ENCODE measurements at places on chromosomes 3 and 15. TPM values are rescaled to one million over a fixed set of nuclear protein-coding genes. Genes with fewer than 3 reads are reported as not detected.

The APEH gene
- polyA plus RNA-seq: 40.3 TPM

The MESP2 gene
- polyA plus RNA-seq: not detected

The ADAMTS9 gene
- polyA plus RNA-seq: 5.5 TPM

The VIPR1 gene
- polyA plus RNA-seq: 3.1 TPM

The GOLGA6L26 gene
- not detected for polyA plus RNA-seq

The GCHFR gene
- 37.4 TPM for polyA plus RNA-seq

The CMTM8 gene
- polyA plus RNA-seq: 5.4 TPM

The SYNM gene
- 5.7 TPM for polyA plus RNA-seq

The CASR gene
- 0.03 TPM for polyA plus RNA-seq

The HTR3E gene
- polyA plus RNA-seq: not detected

The PCOLCE2 gene
- 0.75 TPM for polyA plus RNA-seq

The ROPN1B gene
- polyA plus RNA-seq: not detected

The LYZL4 gene
- not detected for polyA plus RNA-seq

The BLM gene
- 2.9 TPM for polyA plus RNA-seq

The SGO1 gene
- polyA plus RNA-seq: 1.8 TPM

The STXBP5L gene
- 0.15 TPM for polyA plus RNA-seq

The ONECUT1 gene
- polyA plus RNA-seq: not detected

The ZNF80 gene
- not detected for polyA plus RNA-seq

The TSEN2 gene
- 11.0 TPM for polyA plus RNA-seq

The IGSF11 gene
- not detected for polyA plus RNA-seq

Measured in stomach (tissue), 19 donors.